ENCODE measurements at places on chromosomes 7 and 10.
A peak's percentile ranks its signal among the peaks of the same experiment; 100 is the strongest.

- no peak for DNase-seq
Measured at GRCh38 chr10:70403483-70404035, 386 bp upstream of the EIF4EBP2 start.

DNA sequence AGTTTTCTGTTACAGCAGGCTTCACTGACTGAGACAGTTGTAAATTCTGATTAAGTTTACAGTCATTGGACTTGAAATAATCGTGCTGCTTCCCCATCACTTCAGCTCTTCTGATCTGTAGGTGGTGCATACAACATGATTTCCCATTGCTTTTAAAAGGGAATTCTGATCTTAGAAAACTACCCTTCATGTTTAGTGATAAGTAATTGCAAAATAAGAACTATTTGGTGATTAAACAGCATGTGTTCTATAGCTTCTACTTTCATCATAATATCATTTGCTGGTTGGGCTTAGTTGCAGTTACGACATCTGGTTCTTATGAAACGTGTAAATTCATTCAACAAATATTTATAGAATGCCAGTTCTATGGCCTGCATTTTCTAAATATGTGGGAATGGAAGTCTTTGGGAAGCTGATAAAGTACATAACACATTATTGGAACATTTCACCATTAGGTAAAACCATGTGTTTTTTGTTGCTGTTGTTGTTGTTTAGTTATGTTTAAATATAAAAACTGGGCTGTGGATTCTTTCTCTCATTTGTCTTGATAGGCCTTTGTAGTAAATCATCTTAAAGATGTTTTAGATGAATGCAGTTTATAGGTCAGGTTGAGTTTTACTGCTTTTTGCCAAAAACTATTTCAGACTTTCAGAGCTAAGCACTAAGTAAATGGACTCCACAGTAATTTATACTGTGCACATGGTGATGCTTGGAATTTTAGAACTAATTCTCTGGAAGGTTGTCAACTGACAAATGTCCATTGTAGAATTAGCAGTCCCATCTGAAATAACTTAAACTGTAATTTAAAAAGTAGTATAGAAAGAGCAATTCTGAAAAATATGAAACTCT, 13.1 kb downstream of the GNAI1 start:
- DNase-seq = no peak

DNA sequence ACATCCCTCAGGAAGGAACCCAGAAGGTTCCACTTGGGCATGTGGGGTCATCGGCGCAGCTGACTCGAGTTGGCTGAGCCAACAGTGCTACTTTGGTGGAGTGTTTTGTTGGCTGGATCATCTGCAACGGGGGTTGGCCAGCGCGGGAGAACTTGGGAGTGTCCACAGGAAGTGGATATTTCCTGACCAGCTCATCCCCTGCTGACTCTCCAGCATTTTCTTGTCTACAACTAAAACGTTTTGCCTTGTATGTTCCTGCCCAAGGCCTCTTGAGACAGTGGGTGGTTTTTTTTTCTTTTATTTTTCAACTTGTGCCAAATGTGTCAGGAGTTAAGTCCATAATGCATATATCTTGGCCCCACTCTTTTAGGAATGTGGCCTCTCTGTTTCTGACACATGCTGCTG, 208.6 kb downstream of the ZNF365 start:
- no peak for DNase-seq

- DNase-seq = no peak
Measured at GRCh38 chr7:256981-257646, 32.9 kb upstream of the FOXL3 start.

- no peak for DNase-seq
Measured at GRCh38 chr7:131504157-131504899, 52.1 kb downstream of the PODXL start.

- DNase-seq = peak; percentile 30
Measured at GRCh38 chr10:95374597-95375209, 83.9 kb upstream of the PDLIM1 start.

DNA sequence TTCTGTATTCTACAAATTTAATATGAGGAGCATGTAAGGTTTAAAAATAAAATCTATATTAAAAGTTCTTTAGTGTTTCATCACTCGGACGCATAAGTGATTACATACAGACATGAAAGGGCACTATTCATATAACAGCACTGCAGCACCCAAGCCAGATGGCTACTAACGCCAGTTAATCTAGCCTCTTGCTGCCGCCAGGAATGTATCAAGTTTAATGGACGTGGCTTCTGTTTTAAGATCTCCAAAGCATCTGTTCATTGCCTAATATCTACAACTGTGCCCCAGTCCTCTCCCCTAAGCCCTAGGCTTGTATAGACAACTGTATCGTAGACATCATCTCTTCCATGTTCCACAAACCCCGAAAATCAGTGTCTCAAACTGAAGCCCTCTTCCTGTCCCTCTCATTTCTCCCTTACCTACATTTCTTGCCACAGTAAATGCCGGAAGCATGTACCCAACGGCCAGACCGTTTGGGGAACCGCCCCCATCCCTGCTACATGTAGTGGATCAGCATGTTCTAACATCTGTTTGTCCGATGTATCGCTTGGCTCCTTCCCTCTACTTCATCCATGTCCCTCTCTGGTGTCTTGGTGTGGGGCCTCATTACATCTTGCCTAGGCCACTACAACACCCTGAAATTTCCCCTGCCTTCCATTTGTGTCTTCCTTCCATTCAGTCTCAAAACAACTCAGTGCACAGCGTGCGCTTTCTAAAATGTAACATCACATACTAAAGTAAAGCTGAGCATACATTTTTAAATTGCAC, 147.5 kb upstream of the RSU1 start:
- DNase-seq = no peak

GRCh38 chr7:32030904-32031692, 39.1 kb downstream of the PDE1C start:
- no peak for DNase-seq

- DNase-seq = no peak
Measured at GRCh38 chr10:119022846-119023552, 6.5 kb upstream of the NANOS1 start.

DNA sequence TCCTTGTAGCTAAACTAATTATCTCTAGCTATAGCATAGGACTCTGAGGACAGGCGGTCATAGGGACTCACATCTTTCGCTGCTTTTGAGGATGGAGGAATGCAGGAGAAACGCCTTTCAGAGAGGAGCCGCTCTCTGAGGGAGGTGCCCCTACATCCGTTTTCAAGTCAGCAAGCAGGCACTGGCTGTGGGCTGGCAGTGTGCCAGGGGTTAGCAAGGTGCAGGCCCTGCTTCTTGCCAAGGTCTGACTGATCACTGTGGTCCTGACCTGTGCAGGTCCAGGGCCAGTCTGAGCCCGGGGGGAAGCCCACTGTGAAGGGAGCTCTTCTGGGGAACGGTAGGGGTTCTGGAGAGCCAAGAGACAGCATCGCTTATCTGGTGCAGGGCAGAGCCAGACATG, 89.4 kb downstream of the SH3PXD2A start:
- peak; percentile 82 for DNase-seq

DNA sequence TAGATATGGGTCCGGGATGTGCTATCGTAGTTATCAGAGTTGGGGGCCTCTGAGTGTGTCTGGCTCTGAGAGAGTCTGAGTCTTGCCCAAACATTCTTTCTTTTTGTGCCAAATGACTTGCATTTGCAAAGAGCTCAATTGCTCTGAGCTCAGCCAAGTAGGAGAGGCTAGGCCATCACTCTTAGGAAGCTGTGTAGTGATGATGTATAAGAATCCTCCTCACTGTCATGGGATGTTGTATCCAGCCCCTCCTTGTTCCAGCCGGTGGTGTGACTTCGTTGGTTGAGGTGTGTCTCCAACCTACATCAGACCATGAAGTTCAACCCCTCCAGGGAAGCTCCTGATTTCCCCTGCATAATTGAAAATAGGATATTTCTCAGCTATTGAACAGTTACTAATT, 97.5 kb upstream of the NPS start:
- DNase-seq = no peak

GRCh38 chr10:43258562-43259212, 8.2 kb downstream of the RASGEF1A start:
- DNase-seq = no peak

DNA sequence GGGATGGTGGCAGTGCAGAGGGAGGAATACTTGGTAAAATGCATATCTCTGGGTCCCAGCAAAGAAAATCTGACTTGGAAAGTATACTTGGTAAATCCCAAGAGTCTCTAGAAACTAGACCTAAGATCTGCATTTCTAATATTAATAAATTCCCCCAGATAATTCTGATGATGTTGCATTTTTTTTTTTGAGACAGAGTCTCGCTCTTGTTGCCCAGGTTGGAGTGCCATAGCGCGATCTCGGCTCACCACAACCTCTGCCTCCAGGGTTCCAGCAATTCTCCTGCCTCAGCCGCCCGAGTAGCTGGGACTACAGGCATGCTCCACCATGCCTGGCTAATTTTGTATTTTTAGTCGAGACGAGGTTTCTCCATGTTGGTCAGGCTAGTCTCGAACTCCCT, 97.9 kb upstream of the ANK3 start:
- no peak for DNase-seq

DNA sequence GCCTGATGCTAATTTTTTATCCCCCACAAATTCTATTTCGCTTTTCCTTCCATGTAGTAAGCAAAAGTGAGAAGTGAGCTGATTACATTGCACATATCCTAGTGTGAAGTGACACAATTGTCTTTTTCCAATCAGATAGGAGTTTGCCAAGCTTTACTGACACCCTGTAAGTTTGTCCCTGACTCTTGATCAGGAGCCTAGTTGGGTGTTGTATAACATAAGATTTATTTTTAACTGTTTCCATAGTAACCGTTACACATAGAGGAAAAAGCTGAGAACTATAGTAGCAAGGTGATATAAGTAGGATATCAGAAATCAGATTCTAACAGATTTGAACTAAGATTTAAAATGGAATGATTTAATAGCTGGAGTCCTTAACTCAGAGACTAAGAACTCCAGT, 31.2 kb downstream of the EXOC4 start:
- no peak for DNase-seq

- DNase-seq = no peak
Measured at GRCh38 chr7:130890176-130891020, 156.4 kb upstream of the KLF14 start.

- no peak for DNase-seq
Measured at GRCh38 chr7:150823043-150823442, 22.5 kb downstream of the TMEM176A start.

- no peak for DNase-seq
Measured at GRCh38 chr7:134375206-134375605, 58.5 kb upstream of the SLC35B4 start.

- DNase-seq = no peak
Measured at GRCh38 chr10:70478191-70479164, at the start of gene PALD1. TSS of gene PALD1 (plus strand) at chr10:70478767. CDS start at chr10:70525952, 47,185 bp downstream.

DNA sequence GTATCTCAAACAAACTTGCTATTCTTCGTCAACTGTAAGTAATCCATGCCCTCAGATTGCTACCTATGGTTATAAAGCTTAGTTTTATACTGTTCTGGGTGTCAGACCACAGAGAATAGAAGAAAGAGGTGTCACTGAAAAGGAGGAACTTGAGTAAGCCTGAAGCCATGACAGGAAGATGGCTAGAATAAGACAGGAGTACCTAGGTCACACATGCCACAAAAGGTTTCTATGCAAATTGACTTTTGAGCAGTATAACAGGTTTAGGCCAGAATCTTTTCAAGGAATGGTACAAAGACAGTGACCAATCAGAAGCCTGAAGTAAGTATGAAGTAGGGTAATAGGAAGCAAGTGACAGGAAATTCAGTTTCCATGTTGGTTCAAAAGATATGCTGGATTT, 23.5 kb downstream of the FBXW4 start:
- DNase-seq = no peak

GRCh38 chr10:96991313-96991841, 159.3 kb downstream of the LCOR start:
- DNase-seq = no peak
